Central memory CD8-positive, alpha-beta T cell (primary cell): ENCODE measurements at places on chromosomes 3 and 15.

DNA sequence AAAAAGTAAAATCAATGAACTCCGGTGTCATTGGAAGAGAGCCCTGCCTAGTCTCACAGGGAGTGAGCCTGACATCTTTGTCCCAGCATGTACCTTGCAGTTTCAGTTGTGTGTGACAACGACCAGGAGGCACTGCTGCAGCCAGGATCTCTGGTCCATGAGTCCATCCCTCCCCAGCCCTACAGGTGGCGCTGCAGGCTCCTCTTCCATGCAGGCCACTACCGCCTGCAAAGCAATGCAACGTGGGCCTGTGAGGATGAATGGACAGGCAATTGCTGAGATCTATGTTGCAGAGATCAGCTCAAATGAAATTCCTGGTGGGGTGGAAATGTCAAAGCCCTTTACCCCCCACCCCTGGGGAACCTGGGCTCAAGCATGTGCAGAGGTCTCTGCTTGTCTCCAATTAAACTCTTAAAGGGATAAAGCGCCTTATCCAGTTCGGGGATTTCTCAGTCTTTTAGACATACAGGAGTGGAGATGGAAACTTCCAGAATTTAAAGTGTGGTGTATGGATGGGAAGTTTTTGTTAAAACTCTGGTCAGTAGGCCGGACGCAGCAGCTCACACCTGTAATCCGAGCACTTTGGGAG lies 35.8 kb downstream of the TKT start:
- peak; percentile 71 for DNase-seq

- DNase-seq = no peak
Observed at GRCh38 chr3:70856414-70857162, 544.1 kb upstream of the MDFIC2 start.

GRCh38 chr3:56720849-56721248 lies 37.8 kb upstream of the TASOR start:
- DNase-seq = no peak

DNA sequence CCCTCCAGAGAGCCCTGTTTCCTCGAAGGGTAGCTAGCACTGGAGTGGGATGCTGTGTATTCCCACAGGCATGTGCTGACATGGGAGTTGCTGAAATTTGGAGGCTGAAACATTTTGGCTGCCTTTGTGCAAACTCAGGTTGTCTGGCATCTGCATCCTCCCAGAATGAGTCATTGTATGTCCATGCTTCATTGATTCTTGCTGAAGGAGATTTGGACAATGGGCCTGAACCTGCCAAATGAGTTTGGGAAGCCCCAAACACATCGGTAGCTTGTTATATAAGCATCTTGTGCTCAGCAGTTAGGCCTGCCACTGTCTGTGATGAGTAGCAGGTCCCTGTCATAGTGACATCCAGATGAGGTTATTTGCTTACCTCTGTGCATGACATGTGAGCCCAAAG lies 160.0 kb downstream of the IL5RA start:
- DNase-seq = no peak

DNA sequence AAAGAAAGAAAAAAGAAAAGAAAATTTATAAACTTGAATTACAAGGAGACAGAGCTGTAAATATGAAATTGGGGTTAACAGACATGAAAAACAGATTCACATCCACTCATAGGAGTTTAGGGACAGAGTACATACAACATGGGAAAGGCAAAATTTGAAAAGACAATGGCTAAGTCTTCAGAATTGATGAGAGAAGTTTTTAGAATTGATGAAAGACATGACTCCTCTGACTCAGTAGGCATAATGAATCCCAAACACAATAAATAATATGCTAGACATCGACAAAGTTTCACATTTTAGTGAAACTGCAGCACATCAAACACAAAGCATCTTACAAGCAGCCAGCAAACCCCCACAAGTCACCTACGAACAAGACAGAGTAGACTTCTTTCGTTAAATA lies 84.4 kb upstream of the MELTF start:
- DNase-seq = no peak

DNA sequence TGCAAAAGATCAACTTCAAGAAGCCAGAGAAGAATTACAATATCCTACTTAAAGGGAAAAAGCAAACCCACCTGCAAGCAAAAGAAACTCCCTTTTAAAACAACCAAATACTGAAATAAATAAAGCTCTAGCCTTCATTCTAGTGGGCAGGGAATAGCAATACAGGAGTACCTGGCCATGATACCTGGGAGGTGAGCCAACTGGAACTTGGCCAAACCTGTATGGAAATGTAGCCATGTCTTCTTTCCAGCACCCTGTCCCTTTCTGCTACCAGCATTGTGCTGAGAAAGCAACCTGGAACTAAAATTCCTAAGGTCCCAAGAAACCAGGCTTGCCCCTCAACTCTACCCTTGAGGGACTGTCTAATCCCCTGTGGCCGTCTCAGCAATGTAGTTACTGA lies 530.0 kb downstream of the EPHB1 start:
- DNase-seq = no peak

- no peak for DNase-seq
Observed at GRCh38 chr3:158404131-158404718, 166.8 kb upstream of the MLF1 start.

DNA sequence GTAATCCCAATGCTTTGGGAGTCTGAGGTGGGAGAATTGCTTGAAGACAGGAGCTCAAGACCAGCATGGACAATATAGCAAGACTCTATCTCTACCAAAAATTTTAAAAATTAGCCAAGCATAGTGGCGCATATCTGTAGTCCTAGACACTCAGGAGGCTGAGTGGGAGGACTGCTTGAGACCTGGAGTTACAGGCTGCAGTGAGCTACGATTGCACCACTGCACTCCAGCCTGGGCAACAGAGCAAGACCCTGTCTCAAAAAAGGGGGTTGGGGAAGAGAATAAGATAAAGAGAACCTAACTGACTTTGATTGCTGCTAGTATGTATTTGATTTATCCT lies 755 bp downstream of the CD200R1 start:
- DNase-seq = no peak

GRCh38 chr15:89077750-89078149 lies 10.5 kb upstream of the ABHD2 start:
- no peak for DNase-seq

- no peak for DNase-seq
Observed at GRCh38 chr3:14463330-14464140, 61.1 kb downstream of the SLC6A6 start.

DNA sequence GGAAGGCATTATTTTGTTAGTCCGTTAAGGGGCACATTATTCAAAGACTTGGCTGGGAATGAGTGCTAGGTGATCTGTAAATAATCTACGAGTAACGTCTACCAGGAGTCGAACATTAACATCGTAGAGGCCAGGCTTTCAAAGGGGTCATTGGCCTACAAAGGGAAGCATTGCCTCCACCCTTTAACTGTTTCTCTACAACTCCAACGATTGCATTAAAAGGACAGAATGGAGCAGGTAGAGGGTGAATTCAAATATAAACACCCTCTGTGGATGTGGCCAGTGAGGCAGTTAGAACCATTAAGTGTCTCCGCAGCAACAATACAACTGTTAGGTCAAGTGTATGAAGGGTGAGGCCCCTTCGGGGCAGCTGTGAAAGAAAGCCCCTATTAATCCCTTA lies 126.0 kb upstream of the LMOD3 start:
- no peak for DNase-seq

- DNase-seq = no peak
Observed at GRCh38 chr3:9395570-9396300, 1.7 kb upstream of the SETD5 start.

- no peak for DNase-seq
Observed at GRCh38 chr3:123632161-123632655, 47.4 kb upstream of the HACD2 start.

DNA sequence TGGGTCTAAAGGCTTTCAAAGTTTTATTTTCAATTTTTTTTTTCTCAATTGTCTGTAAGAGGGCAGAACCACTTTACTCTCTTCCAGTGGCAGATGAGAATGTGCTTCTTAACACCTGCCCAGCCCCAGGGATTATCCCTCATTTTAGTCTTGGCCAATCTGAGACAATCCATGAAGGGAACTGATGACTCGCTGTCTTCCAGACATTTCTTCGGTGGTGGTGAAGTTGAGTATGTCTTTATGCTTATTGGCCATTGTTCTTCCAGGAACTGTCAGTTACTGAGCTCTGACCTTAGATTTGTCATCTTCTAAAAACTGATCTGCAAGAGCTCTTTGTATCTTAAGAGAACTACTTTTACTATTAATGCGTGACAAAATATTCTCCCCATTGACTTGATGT lies 139.5 kb downstream of the TJP1 start:
- DNase-seq = no peak

DNA sequence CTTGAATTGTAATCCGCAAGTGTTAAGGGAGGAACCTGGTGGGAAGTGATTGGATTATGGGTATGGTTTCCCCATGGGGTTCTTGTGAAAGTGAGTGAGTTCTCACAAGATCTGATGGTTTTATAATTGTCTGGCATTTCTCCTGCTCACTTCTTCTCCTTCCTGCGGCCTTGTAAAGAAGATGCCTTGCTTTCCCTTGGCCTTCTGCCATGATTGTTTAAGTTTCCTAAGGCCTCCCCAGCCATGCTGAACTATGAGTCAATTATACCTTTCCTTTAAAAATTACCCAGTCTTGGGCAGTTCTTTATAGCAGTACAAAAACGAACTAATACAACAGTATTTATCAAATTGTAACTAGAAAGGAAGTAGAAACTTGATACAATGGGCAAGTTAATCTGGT lies 31.9 kb downstream of the IFT57 start:
- no peak for DNase-seq

- no peak for DNase-seq
Observed at GRCh38 chr3:195884691-195885035, 23.7 kb downstream of the TNK2 start.

- no peak for DNase-seq
Observed at GRCh38 chr3:52431459-52432223, 13.3 kb downstream of the SEMA3G start.

GRCh38 chr3:155131104-155131503 lies 51.0 kb downstream of the MME start:
- no peak for DNase-seq

DNA sequence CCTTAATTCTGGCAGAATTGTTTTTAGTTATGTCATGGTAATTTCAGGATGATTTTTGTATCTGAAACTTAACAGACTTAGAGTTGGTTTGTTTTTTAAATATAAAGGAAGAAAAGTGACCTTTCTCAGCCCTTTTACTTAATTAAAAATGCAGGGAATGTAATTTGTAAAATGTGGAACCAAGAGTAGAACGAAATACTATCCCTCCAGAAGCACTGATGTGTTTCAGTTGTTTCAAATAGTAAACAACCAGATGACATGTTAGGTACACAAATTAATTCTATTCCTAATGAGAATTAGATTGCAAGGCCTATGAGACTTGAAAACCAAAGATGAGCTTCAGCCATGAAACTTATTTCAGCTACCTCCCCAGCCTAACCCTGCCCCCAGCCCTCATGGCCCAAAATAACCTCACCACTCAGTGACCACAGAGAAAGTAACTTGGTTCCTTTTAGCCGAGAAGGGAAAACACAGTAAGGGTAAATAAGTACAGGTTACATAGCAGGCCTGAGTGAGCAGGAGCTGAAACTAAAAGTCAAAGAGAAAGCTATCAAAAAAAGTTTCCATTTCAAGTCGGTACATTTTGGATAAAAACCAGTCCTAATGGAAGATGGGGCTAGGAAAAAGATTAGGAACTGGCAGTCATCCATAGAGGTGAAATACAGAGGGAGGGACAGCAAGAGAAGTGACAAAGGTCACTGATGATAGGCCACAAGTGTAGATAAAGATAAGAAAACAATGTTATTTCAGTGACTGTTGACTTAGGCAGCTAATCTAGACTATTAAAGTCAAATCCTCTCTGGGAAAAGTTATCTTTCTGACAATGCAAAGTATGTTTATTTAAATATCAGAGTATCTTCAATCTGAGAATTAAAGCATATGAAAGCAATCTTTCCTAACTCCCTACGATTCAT lies 23.2 kb downstream of the SENP8 start:
- no peak for DNase-seq
